Muscle of arm (tissue), 14 donors: ENCODE measurements at places on chromosomes 7 and 10. TPM values are rescaled to one million over a fixed set of nuclear protein-coding genes. Genes with fewer than 3 reads are reported as not detected.
A peak's percentile ranks its signal among the peaks of the same experiment; 100 is the strongest.

GRCh38 chr10:119268428-119268827, 61.1 kb downstream of the GRK5 start:
- no peak for DNase-seq

POR gene
- polyA plus RNA-seq: 35.0 TPM

MACC1 gene
- polyA plus RNA-seq: 0.12 TPM

GRCh38 chr10:111076682-111077478, at the start of gene ADRA2A:
Gene ADRA2A, plus strand, starts transcription at chr10:111077029. Its CDS starts 968 bp downstream, at chr10:111077997.
- peak; percentile 34 for DNase-seq
